Stimulated activated CD8-positive, alpha-beta memory T cell treated with anti-CD3 and anti-CD28 coated beads, Interleukin-4, amount 100 ng/mL, for 1 hour (primary cell): ENCODE measurements at places on chromosomes 5 and 9.

DNA sequence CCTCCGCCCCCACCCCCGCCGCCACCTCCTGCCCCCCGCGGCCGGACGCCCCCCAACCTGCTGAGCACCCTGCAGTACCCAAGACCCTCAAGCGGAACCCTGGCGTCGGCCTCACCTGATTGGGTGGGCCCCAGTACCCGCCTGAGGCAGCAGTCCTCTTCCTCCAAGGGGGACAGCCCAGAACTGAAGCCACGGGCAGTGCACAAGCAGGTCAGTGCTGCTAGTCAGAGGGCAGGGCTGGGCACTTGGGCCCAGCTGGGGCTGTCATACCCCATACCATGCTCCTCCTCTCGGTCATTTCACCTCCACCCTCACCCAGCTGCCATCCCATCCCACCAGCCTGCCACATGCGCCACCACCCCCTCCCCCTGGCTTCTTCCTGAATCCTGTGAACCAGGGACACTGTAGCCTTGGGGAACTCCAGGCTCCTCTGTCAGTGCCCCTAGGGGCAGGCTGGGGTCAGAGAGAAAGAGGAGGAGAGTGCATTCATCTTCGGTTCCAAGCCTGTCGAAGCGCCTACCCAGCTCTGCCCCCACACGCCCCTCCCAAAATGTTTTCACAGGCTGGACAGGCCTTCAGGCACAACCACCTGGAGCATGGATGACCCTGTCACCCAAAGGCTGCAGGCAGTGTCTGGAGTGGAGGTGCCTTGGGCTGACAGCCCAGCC lies 122.0 kb downstream of the DAB2IP start:
- DNase-seq, result no peak

DNA sequence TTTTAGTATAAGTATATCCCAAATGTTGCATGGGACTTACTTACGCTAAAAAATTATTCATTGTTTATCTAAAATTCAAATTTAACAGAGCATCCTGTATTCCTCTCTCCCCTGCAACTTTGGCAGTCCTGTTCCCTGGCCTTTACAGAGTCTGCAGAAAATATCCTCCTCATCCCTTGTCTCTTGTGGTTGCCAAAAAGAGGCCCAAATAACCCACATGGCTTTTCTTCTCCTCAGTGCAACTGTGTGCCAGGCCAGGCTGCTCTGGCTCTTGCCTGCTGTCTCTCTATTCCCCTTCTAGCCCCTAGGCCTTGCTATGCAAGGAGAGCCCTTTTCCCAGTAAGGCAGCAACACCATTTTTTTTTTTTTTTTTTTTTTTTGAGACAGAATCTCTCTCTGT lies 23.0 kb downstream of the ARHGEF37 start:
- DNase-seq, result no peak

GRCh38 chr5:124713595-124713994 lies 32.8 kb downstream of the ZNF608 start:
- DNase-seq, result no peak

GRCh38 chr5:37576552-37576951 lies 197.4 kb downstream of the WDR70 start:
- DNase-seq, result no peak

- DNase-seq, result no peak
These were observed 107.8 kb upstream of the NR4A3 start for GRCh38 chr9:99713838-99714306.

GRCh38 chr9:82894548-82894947 lies 168.4 kb downstream of the RASEF start:
- DNase-seq, result no peak

DNA sequence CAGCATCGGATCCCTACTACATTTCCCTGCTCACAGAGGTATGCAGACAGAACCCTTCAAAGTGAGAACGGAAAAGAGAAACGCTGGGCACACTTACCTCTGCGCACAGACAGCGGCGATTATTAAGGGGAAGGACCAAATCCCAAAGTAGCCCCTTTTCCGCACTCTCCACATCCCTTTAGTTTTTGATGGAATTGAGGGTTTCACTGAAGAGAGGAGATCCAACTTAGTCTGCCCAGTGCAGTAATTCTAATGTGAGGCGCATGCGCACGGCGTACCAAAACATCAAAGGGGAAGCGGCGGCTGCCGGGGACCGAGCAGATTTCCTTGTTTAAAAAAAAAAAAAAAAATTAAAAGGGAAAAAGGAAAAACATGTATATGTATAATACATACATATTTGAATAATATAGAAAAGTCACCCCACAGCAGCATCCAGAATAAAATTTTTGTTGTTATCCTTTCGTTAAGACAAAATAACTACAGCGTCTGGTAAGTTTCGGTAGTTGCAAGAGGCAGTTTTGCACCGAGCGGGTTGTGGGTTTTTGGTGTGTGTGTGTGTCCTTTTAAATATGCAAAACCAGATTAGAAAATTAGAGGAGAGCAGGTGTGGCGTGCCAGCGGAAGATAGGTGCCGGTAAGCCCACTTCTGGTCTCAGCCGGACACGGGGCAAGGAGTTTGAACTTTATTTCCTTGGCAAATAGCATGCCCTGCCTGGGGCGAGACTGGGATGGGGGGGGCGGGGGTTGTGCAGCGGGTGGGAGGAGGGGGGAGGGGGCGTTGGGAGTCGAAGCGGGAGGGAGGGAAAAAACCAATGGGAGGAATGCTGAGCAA lies at the start of gene GABRB2:
Gene GABRB2, minus strand, starts transcription at position 256 of the 832 bp plus-strand sequence. Its CDS starts 82 bp downstream, at position 174.
- DNase-seq, result no peak
